ENCODE measurements at places on chromosomes 6 and 20.

- DNase-seq: no peak
Measured at GRCh38 chr6:17865243-17865642, 122.2 kb downstream of the KIF13A start.

GRCh38 chr6:136685540-136686108, 106.7 kb downstream of the MAP3K5 start:
- DNase-seq: no peak

DNA sequence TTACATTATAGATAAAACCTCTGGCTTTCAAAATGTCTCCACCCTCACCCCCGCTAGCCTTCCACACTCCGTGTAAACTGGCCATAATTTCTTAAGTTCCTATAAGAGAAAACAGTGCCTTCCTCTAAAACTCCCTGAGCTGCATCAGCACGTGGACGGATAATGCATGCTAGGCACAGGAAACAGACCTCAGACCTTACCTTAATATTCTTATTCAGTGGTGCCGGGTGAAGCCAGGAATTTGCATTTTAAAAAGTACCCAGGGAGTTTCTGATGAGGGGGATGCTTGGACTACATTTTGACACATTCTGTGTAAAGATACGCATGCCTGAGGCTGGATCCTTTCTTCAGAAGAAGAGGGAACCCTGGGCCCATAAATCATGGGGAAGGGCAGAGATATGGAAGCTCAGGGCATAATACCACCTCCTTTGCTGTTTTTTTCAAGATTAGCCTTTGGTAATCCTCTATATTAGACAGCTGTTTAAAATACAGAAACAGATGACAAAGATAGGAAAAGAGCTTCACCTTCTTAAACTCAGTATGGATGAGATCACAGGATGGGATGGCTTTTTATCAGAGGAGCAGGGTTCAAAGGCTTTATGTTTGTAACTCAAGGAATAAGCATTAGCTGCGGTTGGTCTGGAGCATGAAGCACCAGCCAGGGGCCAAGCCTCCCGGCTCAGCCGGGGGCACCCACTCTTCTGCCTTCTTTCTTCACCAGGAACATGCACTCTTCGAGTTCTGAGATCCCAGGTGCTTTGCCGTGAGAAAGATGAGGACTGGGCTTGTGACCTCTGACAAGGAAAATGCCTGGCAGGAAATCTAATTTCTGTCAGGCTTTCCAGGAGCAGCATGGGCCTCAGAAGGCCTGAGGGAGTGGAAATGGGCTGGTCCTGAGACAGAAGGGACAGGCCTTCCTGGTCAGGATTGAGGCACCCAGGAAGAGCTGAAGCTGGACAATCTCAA, 218.1 kb upstream of the SOX4 start:
- DNase-seq: no peak

DNA sequence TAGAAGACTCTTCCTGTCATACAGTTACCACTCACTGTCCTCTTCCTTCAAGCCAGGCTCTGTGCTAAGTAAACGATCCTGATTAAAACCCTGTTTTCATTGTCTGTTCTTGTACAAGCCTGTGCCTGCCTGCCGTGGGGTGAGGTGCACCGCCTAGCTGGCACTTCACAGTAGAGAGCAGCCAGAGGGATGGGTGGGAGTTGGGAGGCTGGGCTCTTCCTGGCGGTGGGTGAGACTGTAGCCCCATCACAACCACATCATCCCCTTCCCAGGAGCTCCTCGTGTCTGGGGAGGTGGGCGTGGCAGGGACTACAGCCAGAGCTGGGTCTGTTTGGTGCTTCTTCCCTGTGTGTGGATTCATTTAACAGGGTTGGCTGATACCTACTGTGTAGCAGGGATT, 382.0 kb downstream of the TAF4 start:
- no peak for DNase-seq

DNA sequence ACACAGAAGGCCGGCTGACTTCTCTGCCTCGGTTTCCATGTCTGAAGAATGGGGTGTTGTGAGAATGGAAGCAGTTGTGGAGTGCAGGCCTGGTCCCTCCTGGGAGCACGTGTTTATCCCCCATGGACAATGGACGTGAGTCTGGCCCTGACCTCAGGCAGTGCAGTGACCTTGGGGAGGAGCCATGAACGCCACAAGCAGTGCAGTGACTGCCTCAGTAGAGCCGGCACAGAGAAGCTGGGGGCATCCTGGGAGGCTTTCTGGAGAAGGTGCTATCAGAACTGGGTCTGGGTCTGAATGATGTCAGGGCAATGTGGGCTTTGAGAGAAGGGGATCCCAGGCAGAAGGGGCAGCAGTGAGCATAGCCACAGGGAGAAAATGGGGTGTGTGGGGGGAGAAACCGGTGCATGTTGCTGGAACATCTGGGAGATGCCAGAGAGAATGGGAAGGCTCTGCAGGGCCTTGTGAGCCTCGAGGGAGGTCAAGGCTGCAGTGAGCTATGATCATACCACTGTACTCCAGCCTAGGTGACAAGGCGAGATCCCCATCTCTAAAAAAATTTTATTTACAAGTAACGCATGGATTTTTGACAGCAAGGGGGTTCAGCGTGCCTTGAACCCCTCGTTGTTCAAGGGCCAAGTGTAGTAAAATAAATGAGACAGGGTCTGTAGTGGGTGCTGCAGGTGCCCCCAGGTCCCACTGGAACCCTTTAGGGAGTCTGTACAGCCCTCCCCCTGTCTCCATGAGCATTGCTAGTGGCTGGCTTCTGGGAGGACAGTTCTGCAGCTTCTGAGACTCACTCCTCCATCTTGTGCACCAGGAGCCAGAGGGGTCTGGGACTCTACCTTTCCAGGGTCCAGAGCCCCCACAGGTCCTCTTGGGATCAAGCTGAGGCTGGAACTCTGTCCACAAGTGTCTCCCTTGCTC, 27.0 kb upstream of the ZBP1 start:
- peak; percentile 38 for DNase-seq

DNA sequence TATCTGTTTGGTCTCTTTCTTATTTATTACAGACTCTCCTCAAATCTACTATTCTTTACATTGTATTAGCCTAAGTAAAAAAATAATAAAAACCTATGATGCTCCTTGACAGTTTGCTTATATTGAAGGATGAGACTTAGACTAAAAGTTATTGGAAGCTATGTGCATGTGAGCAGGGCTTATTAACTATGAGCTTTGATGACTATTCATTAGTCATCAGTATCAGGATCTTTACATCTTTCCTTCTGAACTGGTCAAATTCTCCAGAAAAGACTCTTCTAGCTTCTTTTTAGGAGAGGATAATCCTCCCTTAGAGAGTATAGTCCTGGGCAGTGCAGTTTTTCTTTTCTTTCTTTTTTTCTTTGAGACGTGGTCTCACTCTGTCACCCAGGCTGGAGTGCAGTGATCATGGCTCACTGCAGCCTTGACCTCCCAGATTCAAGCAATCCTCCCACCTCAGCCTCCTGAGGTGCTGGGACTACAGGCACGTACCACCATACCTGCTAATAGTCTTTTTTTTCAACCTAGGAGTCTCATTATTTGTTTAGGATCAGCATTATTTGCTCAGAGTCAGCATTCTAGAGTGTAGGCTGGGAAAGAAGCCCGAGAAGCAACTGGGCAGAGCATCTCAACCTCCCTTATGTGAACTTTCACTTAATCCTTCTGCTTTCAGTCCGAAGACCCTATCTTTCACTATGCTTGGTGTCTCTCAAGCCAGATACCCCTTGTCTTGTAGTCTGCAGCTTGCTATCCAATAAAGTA, 37.1 kb upstream of the YWHAB start:
- DNase-seq: no peak

GRCh38 chr6:83867527-83868161, 8.2 kb downstream of the CYB5R4 start:
- peak; percentile 64 for DNase-seq

- no peak for DNase-seq
Measured at GRCh38 chr20:62045529-62046285, 20.0 kb downstream of the TAF4 start.

DNA sequence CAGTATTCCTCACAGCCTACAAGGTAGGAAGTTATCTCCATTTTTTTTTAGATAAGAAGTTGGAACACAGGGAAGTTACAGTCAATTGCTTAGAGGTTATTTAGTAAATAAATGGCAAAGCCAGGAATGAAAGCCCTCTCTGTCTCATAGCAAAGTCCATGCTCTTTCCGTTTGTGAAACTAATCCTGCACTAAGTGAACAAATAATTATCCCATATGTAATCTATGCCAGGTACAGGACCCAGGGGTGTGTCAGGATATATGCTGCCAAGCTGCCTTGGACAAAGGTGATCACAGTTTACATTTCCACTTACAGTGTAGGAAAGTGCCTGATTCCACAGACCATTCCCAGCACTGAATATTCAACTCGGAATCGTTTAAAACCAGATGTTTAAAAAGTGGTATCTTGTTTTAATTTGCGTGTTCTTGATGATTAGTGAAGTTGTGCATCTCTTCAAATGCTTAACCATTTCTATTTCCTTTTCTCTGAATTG, 13.6 kb upstream of the GMDS start:
- DNase-seq: no peak

DNA sequence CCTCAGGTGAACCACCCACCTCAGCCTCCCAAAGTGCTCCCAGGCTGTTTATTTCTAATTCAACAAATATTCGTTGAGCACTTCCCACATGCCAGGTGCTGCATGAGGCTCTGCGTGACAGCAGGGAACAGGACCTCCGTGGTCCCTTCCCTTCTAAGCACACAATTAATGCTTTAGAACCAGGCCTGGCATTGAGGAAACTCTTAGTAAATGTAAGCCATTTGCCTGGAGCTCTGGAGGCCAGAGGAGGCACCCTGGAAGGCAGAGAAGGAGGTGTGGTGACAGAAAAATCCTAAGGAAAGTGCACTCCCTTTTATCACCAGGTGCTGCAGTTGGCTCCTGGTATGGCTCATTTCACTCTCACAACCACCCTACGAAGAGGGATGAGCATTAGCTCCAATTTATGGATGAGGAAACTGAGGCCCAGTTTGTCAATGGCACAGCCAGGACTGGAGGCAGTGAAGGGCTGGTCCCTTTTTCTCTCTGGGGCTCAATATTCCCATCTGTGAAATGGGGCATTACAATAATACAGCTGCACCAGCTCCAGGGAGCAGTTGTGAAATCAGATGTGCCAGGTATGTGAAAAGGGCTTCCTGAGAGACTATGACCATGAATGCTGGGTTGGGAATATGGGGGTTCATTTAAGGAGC, 8.1 kb upstream of the ID1 start:
- DNase-seq: no peak

- DNase-seq: no peak
Measured at GRCh38 chr6:148602136-148602535, 144.7 kb upstream of the UST start.

GRCh38 chr6:31057426-31058003, 47.2 kb downstream of the MUC22 start:
- DNase-seq: no peak

DNA sequence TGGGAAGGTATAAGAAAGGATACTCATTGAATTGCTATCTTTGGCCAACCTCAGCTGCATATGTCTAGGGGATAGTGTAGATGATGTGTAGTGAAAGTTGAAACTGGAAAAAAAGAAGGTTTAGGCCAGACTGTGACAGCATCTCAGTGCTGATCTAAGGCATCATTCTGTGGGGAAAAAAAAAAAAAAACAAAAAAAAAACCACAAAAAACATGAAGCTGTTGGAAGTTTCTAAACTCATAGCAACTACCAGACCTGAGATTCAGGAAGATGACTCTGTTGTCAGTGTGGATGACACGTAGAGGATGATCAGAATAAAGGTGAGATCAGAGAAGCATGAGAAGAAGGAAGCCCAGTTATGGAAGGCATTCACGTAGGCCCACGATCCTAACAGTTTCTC, 100.8 kb upstream of the CNKSR3 start:
- no peak for DNase-seq

GRCh38 chr6:150637266-150637665, 37.6 kb downstream of the PLEKHG1 start:
- no peak for DNase-seq

GRCh38 chr6:45772886-45773495, 242.7 kb downstream of the CLIC5 start:
- no peak for DNase-seq

DNA sequence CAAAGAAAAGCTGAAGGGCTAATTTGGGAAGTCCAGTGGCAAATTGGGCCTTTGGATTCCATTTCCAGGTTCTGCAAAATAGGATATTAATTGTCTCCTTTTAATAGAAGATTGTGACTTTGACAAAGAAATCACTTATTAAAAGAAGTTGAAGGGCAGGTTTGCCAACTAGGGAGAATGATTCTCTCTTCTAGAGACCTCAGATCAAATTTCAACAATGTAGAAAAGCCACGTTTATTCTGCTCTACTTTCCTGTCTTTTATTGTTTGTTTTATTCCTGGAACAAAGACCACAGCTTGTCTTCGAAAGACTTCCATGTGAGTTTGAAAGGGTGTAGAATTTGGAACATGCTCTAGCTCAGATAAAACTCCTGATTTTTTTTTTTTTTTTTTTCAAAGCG, 65.5 kb upstream of the PRL start:
- no peak for DNase-seq

DNA sequence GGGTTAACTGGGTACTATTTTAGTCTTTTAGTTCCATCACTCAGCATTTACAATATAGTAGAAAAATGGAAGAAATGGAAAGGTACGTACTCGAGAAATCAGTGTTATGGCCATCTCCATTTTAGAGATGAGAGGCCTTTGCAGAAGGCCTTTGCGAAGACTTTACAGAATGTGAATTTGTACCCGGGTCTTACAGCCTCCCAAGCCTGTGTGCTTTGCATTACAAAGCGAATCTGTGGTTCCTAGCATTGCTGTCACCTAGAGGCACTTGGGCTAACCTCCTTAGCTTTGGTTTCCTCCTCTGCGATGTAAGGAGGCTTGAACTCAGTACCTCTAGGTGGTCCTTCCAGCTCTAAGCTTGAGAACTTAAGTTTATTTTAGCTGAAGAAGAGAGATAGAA, 10.9 kb downstream of the VAPB start:
- DNase-seq: no peak

- DNase-seq: no peak
Measured at GRCh38 chr6:133314947-133315346, 73.8 kb downstream of the EYA4 start.

- DNase-seq: no peak
Measured at GRCh38 chr6:6721606-6722005, 133.1 kb downstream of the LY86 start.

GRCh38 chr6:90610301-90610750, 23.5 kb upstream of the MAP3K7 start:
- DNase-seq: no peak

DNA sequence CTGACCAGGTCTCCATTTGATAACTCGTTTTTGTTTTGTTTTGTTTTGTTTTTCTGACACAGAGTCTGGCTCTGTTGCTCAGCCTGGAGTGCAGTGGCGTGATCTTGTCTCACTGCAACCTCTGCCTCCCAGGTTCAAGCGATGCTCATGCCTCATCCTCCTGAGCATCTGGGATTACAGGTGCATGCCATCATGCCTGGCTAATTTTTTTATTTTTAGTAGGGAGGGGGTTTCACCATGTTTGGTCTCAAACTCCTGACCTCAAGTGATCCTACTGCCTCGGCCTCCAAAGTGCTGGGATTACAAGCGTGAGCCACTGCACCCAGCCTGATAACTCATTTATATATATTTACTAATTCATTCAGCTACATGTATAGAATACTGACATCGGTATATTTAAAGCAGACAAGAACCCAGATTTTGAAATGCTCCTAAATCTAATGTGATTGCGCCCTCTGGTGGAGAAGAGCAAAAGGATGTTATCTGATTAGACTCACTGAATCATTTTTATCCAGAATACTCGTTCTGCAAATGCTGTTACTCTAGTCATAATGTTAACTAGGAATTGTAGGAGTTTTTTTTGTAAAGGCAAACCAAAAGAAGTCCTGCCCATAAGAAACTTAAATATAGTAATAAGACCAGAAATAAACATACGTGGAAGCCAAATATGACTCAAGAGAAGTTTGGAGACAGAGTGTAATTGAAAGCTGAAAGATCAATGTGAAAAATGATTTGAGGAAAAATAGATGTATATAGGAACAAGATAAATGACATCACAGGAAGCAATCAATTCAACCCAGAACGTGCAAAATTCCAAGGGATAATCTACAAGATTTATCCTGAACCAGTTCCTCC, 5.3 kb upstream of the COL12A1 start:
- no peak for DNase-seq
